ENCODE measurements at places on chromosomes 12 and 14.

DNA sequence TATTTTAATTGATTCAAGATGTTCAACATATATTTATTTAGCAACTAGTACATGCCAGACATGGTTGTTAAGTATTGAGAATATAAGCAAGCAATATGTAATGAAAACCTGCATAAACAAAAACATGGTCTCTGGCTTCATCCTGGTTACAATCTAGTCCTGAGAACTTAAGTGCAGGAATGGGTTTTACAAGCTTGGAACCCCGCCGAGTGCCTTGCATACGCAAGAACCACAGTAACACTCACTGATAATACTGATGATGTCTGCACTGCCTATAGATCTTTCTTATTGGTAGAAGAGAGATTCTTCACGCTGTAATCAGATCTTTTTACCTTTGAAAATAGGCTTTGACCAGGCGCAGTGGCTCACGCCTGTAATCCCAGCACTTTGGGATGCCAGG, 22.9 kb upstream of the CALM1 start:
- no peak for DNase-seq

- no peak for DNase-seq
Observed at GRCh38 chr12:132488127-132489077, 1.5 kb upstream of the FBRSL1 start.

- DNase-seq, result no peak
Observed at GRCh38 chr12:12034344-12034743, 36.4 kb upstream of the BCL2L14 start.

DNA sequence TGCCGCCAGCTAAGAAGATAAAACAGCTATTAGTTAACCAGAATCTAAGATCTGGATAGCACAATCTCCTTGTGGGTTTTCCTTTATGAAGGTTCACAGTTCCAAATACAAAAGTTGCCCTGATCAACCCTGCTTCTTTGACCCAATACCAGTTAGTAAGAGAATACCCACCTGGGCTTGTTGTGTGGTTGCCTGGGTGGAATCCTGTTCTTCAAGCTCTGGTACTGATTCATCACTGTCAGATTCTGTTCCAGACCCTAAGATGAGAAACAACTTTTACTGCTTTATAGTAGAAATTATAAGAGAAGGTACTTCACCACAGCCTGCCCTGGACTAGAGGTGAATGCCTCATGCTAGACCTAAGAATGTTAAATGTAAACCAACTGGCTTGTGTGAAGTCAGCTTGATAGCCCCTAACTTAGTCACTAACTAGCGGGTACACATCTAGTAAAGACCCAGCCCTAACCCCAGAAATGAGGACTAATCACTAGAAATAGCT, 10.6 kb downstream of the NACA start:
- no peak for DNase-seq

DNA sequence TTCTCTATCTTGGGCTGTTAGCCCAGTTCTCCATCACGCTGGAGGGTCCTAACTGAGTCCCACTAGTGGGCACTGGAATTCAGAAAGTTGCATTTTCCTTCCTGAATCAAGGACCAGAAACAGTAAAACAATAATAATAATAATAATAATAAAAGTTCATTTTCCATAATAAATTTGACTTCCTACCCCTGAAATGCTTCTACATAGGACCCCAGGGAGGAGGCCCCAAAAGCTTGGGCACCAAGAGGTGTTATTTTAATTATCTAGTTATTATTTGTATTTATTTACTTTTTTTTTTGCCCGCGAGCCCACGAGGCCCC, 12.4 kb downstream of the SCNN1A start:
- DNase-seq, result no peak

DNA sequence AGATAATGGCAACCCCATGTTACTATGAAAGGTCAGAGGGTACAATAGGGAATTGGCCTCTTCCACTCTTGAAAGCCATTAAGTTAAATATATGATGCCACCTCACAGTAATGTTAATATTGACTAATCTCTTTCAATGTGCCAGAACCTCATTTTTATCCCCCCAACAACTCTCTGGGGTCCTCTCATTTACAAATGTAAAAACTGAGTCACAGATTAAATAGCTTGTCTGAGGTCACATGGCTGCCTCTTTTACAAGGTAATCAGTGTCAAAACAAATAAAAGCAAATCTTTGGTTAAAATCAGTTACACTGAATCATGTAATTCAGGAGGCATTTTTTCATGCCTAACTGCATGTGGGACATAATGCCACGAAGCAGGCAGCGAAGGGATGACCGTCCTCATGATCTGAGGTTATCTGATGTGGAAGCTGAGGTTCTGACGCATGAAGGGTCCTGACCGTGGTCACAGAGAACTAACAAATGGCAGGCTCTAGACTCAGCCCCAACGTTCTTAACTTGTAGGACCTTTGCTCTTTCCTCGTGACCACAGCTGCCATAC, 78.5 kb downstream of the PTPN21 start:
- no peak for DNase-seq

DNA sequence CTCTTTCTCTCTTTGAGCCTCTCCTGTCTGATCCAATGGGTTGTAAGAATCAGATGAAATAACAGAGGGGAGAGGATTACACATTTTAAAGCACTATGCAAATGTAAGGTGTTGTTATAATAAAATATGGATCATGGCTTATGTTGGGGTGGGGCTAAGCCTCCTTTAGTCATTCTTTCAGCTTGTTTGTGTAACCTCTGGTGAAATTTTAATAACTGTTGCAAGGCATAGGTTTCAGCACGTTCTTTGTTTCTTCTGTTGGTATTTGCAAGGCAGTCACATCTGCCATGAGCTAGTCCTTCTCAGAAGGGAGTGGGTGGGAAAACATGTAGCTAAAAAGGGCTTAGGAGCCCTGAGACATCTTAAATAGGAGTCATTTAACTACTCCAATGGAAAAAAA, 74.8 kb upstream of the FRMD6 start:
- no peak for DNase-seq

GRCh38 chr12:68189821-68190242, 30.3 kb upstream of the IFNG start:
- DNase-seq, result no peak

GRCh38 chr12:120352117-120352516, 16.8 kb downstream of the MSI1 start:
- DNase-seq, result no peak

DNA sequence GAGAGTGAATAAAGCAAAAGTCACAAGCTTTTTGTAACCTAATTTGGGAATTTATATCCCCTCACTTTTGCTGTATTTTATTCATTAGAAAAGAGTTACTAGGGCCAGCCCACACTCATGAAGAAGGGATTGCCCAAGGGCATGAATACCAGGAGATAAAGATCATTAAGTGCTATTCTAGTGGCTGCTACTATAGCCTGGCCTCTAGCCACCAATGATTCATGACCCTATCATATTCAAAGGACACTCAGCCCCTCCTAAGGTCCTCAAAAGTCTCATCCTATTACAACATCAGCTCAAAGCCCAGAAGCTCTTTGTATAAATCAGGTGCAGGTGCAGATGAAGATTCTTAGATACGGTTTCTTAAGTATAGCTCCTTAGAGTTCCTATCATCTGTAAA, 518.1 kb downstream of the TRHDE start:
- DNase-seq, result no peak

GRCh38 chr12:85076688-85077430, 40.7 kb downstream of the LRRIQ1 start:
- DNase-seq, result peak; percentile 81

DNA sequence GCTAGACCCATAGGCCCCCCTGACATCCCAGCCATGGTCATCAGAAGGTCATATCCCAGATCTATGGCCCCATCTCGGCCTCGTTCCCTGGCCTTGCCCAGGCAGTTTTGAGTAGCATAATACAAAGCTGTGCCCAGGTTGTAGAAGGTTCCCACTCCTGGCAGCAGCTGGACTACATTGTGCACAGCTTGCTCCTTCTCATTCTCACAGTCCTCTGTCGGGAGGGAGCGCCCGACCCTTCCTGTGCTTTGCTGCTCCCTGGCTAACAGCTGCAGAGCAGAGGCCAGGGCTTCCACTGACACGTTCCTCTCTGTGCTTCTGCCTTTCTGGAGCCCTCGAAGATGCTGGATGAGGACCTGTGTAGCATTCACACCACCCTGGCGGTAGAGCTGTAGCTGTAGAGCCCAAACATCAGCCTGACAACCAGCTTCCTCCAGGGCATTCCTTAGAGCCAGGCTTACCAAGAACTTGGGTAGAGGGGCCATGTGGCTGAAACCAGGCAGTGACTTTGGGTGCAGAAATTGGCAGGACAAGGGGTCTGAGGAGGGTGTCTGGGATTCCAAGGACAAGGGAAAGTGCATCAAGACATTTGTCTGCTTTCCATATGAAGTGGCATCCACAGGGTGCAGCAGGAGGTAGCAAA, 1.0 kb downstream of the APOF start:
- no peak for DNase-seq

DNA sequence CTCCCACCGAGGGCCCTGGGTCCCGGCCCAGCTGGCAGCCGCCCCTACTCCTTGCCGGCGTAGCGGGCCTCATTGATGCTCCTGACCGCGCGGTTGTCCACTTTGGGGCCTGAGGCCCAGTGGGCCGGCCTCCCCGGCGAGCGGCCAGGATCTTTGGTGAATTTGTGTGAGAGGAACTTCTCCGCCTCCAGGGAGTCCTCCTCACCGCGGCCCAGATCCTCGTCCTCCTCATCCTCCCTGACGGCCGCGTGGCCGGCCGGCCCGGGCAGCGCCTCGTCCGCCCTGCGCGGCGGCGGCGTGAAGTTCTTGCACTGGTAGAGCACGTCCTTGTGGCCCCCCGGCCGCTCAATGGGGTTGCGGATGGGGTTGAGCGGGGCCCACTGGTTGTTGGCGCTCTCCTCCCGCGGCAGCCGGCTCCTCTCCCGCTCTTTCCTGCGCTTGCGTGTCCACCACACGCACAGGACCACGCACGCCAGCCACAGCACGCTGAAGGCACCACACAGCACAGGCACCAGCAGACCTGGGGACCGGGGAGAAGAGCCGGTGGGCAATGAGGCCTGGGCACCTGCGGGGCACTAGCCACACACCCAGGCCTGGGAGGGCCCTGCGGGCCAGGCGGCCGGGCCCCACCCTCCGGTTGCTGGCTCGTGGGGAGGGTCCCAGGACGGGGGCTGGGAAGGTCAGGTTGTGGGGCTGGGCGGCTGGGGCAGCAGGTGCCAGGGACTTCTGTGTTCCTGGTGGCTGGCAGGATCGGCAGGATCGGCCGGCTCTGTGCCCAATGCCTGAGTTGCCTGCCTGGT, 25.7 kb downstream of the JAG2 start:
- DNase-seq, result no peak

GRCh38 chr14:93051600-93052546, 63.9 kb downstream of the ITPK1 start:
- no peak for DNase-seq

- DNase-seq, result no peak
Observed at GRCh38 chr14:97523936-97524335, 726.8 kb downstream of the VRK1 start.

DNA sequence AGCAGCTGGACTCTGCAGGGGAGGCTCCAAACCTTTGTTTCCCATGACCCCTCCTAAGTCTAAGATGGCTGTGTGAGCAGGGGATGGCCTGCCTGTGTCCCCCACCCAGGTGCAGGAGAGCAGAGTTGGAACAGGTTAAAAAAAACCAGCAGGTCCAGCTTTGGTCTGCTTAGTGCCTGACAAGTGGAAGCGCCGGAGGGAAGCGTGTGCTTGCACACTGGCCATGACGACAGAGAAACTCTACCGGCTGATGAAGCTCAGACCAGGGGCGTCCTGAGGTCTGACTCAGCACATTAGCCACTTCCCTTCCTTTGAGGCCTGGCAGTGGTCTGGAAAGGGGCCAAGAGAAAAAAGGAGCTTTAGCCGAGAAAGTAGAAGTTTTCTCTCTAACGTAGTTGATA, 280.1 kb downstream of the VRK1 start:
- no peak for DNase-seq

DNA sequence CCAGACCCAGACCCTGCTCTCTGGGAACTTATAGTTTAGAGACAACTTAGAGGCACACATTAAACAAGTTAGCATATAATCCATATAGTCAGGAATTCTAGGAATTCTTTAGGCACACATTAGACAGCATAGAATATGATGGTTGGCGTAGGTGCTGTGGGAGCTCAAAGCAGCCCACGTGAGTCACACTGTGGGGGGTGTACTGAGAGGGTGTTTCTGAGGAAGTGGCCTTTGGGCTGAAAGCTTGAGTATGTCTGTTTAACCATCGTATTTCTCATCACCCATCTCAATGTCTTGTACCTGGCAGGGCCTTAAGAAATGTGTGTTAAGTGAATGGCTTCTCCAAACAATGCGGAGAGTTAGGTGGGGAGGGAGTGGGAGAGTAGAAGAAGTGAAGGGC, 67.2 kb downstream of the TMEM30B start:
- DNase-seq, result no peak

- DNase-seq, result no peak
Observed at GRCh38 chr12:20376984-20377383, 8.6 kb downstream of the PDE3A start.

- no peak for DNase-seq
Observed at GRCh38 chr12:39618701-39619100, 902 bp downstream of the ABCD2 start.

GRCh38 chr12:93050026-93050747, 121.1 kb upstream of the EEA1 start:
- DNase-seq, result peak; percentile 10

- no peak for DNase-seq
Observed at GRCh38 chr14:64508215-64508776, 3.7 kb downstream of the ZBTB1 start.

GRCh38 chr12:77324763-77325468, 259.5 kb upstream of the E2F7 start:
- DNase-seq, result no peak

DNA sequence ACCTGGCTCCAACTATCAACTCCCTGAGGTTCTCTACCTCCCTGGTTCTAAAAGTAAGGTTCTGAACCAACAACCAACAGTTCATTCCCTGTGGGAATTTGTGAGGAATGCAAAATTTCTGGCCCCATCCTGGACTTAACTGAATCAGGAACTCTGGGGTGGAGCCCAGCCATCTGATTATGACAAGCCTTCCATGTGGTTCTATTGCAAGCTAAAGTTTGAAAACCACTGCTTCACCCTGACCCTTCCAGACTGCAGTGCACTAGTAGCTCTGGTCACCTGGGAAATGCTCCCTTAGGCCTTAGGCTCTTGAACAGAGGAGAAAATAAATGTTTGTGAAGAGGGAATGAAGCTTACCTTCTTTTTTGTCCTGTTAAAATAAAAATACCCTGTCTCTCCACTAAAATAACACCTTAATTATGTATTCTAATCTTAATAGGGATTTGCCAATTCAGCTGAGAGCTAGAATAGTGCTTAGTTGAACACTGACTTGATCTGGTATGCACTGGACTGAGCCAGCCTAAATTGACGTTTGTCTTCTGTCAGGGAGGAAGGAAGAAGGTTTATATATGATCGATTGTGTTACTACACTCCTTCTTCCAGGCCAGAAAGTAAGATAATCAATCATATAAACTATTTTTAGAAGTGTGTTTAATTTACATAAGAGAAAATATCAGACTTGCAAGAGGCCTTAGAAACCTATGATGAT, 39.1 kb upstream of the DDHD1 start:
- no peak for DNase-seq

GRCh38 chr12:31868965-31869364, 90.2 kb upstream of the RESF1 start:
- no peak for DNase-seq

- DNase-seq, result no peak
Observed at GRCh38 chr12:44510510-44510909, 365.6 kb downstream of the NELL2 start.

Data from AG04450 (cell line).